ENCODE measurements at places on chromosomes 2 and 18. TPM values are rescaled to one million over a fixed set of nuclear protein-coding genes. Genes with fewer than 3 reads are reported as not detected.

Gene STAT4
- total RNA-seq: 6.4 TPM

Gene CD302
- total RNA-seq: 10.3 TPM

Gene STARD7
- total RNA-seq: 121 TPM

Gene DOCK10
- total RNA-seq: 53.0 TPM

Gene FOXI3
- 0.36 TPM for total RNA-seq

Gene KYNU
- total RNA-seq: 0.27 TPM

Gene CRYBA2
- total RNA-seq: not detected

Gene TWIST2
- total RNA-seq: 1.3 TPM

Gene ZNF516
- total RNA-seq: 27.5 TPM

Gene DOK6
- 39.6 TPM for total RNA-seq
